ENCODE measurements at places on chromosomes 12 and 14. TPM values are rescaled to one million over a fixed set of nuclear protein-coding genes. Genes with fewer than 3 reads are reported as not detected.

The ARHGEF25 gene
- total RNA-seq: 6.8 TPM

The KLRB1 gene
- total RNA-seq: not detected

The WIF1 gene
- total RNA-seq: not detected

The PLBD1 gene
- total RNA-seq: 4.6 TPM

The RDH12 gene
- 0.13 TPM for total RNA-seq

The PYGL gene
- total RNA-seq: 143 TPM

The AQP6 gene
- total RNA-seq: not detected

The GTF2H3 gene
- 22.6 TPM for total RNA-seq

The SIX6 gene
- not detected for total RNA-seq

The RNASE2 gene
- not detected for total RNA-seq

The KANSL2 gene
- 36.0 TPM for total RNA-seq

The CDKN3 gene
- 84.0 TPM for total RNA-seq

The NR2C1 gene
- 27.0 TPM for total RNA-seq

The RIMBP2 gene
- 0.01 TPM for total RNA-seq

The SMCO2 gene
- 0.13 TPM for total RNA-seq

The MYL2 gene
- not detected for total RNA-seq

The HOXC11 gene
- total RNA-seq: 0.51 TPM

The MGAT4C gene
- 0.09 TPM for total RNA-seq

The BMP4 gene
- total RNA-seq: 3.1 TPM

The CCDC196 gene
- not detected for total RNA-seq

The VIPAS39 gene
- total RNA-seq: 15.2 TPM

The CD4 gene
- not detected for total RNA-seq

The TCL1B gene
- not detected for total RNA-seq

The KIF26A gene
- total RNA-seq: 3.7 TPM

The CFAP54 gene
- total RNA-seq: 1.6 TPM

The TMBIM4 gene
- total RNA-seq: 47.6 TPM

The PLEKHD1 gene
- 0.03 TPM for total RNA-seq

The GEMIN2 gene
- total RNA-seq: 33.8 TPM

The P2RX4 gene
- 20.8 TPM for total RNA-seq

The SIX4 gene
- 2.1 TPM for total RNA-seq

The STYK1 gene
- 0.23 TPM for total RNA-seq

The RPL10L gene
- not detected for total RNA-seq

The OVCH1 gene
- not detected for total RNA-seq

The CCDC198 gene
- 4.0 TPM for total RNA-seq

The CDH24 gene
- 4.2 TPM for total RNA-seq

The APOF gene
- not detected for total RNA-seq

The CCDC184 gene
- 2.5 TPM for total RNA-seq

The CIROP gene
- not detected for total RNA-seq

The DNAI7 gene
- total RNA-seq: 0.07 TPM

The FLRT2 gene
- 3.3 TPM for total RNA-seq

All from A549 treated with CpdA at 1 μM for 4 hours (cell line).